ENCODE measurements at places on chromosomes 5 and 9. TPM values are rescaled to one million over a fixed set of nuclear protein-coding genes. Genes with fewer than 3 reads are reported as not detected.
A peak's percentile ranks its signal among the peaks of the same experiment; 100 is the strongest.

GRCh38 chr5:158869092-158869491 is 230.6 kb downstream of the EBF1 start:
- DNase-seq = no peak

DNA sequence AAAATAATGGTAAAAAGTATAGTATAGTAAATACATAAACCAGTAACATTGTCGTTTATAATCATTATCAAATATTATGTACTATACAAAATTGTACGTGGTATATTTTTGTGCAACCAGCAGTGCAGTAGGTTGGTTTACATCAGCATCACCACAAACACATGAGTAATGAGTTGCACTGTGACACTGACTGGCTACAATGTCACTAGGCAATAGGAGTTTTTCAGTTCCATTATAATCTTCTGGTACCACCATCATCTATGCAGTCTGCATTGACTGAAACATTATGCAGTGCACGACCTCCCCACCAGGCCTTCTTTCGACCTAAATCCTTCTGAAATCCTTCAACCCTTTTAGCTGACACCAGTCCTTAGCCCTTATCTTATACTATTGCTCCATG is 105.8 kb downstream of the SREK1 start:
- no peak for DNase-seq

DNA sequence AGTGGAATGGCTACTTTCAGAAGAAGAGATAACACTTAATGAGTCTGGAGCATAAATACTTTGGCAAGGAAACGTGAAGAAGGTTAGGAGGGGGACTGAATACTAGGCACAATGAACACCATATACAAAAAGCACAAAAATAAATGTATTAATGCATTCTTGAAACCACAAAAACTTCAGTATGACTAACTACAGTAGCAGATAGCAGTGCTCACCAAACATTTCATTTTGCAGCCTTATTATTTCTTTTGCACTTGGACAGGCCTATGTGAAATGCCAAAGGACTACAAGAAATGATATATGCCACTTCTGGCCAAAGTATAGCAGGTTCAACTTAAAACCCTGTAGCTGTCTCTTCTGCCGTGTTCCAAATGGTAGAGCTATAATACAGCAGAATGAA is 26.3 kb downstream of the UBQLN1 start:
- DNase-seq = no peak

DNA sequence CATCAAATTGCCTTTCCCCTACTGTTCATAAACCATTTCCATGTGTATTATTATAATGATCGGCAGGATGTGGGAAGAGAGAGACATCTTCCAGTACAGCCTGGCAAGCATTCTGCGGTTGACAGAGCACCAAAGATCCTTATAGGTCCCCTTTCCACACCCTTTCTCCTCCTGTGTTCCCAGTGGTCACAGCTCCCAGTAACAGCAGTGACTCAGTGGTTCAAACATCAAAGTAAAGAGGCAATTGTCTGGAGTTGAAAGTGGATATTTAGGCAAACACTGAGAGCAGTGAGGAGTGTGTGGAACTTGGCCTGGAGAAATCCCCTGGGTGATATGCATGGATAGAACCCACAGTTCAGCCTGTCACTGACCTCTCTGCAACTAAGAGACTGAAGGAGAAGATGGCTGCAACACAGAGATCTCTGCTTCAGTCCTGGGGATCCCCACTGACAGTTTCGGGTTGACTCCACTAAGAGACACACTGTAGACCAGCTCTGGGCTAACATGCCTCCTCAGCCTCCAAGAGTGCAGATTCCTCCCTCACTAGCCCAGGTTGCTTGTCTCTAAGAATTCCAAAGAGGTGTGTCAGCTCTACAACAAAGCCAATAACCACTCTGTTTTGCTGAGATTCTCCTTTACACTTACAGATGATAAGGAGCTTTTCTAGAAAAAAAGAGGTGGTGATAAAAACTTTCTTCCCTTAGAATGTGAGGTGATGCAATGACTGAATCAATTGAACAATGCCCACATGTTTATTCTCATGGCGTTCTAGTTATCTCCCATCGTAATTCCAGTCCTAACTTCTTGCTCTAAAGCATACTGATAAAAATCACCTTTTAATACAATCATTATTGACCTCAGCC is 94.4 kb upstream of the IL6ST start:
- no peak for DNase-seq

DNA sequence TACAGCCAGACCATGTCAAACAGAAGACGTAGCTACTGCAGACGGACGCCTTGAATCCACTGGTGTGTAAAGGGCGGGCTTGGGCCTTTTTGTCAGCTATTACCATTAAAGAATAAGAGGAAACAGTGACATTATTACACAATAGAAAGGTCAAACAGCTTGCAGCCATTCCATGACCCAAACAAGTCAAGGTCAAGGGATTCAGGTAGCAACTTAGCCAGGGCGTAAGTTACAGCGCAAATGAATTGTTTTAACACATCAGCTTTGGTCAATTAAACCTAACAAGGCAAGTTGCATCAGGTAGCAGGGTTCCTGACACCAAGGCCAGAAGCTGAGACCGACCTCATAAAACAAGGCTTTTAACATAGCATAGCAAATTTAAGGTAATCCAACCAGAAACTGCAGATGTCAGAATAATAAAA is 15.3 kb downstream of the NFIB start:
- DNase-seq = no peak

DNA sequence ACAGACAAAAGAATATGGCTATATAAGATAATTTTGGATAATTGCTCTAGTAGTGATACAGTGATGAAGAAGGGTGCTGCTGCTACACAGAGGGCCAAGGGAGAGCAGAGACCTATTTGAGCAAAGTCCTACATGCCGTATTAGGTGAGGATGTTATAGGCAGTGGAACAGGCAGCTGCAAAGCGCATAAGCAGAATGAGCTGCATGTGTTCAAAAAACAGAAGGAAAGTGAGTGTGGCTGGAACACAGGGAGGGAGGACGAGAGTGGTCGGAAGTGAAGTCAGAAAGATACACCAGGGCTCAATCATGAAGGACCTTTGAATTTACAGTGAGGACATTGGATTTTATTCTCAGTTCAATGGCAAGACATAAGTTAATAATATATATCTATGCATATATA is 35.4 kb downstream of the ITGA2 start:
- DNase-seq = no peak

GRCh38 chr5:94595281-94595840 is 23.0 kb downstream of the KIAA0825 start:
- no peak for DNase-seq

- DNase-seq = no peak
These were observed 197.5 kb downstream of the CDK5RAP2 start for GRCh38 chr9:120382453-120382852.

DNA sequence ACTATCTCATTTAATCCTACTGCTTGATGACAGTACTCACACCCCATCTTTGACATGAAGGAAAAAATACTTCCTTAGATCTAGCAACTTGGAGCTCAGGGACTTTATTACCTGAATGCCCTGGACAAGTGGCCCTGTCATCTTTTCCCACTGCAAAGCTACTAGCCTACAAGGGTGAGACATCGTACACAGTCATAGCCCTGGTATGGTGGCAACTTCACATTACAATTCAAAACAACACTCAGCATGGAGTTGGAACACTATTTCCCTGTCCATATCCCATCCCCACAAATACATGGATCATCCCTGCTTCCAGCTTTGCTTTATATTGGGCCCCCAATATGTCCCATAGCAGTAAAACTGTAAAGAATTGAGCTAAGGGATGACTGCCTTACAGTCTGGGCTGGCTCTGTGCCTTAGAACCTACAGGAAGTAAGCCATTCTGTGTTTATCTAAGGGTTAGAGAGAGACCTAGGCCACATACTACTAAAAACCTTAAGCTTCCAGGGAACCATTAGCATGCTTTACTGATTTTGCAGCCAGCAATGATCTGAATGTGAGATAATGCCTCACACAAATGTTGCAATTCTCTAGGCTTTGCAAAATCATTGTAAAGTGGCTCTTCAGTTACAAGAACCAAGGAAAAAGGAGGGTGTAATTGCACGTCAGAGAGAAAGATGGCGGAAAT is 55.9 kb downstream of the OTULIN start:
- no peak for DNase-seq

DNA sequence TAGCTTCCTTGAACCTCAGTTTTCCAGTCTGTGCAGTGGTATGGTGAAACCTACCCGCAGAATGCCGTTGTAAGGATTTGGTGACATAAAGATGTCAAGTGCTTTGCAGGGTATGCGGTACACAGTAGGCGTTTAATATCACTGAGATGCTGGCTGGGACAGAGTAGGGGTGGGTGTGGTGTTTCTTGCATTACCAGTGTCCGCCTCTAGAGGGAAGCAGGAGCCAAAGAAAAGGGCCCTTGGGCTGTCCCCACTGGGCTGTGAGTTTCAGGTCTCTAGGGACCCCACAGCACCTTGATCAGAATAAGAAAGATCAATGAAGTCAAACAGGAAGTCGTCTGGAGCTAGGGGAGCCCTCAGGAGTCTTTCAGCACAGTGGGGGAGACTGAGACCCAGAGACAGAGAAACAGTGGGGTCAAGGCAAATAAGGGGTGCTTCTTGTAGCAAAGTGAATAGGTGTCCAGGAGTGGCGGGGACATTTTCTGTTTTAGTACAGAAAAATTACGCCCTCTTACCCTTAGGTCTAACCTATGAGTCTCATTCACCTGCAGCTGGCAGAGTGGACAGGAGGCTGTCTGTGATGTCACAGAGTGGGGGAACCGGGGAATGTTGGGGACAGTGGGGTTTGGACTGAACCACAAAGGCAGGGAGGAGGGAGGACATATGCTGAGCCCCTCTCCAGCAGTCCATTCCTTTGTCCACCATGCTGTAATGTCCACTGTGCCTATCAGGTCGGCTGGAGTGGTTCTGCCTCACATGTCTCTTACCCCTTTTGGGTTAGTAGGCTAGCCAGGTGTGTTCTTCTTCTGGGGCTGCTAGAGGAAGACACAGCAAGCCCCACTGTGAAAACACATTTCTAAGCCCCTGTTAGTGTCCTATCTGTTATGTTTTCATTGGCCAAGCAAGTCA is 4.7 kb upstream of the TEX53 start:
- peak; percentile 31 for DNase-seq

GRCh38 chr5:45417285-45417998 is 278.7 kb downstream of the HCN1 start:
- DNase-seq = no peak

- no peak for DNase-seq
These were observed 170.2 kb upstream of the IRX2 start for GRCh38 chr5:2921651-2922050.

DNA sequence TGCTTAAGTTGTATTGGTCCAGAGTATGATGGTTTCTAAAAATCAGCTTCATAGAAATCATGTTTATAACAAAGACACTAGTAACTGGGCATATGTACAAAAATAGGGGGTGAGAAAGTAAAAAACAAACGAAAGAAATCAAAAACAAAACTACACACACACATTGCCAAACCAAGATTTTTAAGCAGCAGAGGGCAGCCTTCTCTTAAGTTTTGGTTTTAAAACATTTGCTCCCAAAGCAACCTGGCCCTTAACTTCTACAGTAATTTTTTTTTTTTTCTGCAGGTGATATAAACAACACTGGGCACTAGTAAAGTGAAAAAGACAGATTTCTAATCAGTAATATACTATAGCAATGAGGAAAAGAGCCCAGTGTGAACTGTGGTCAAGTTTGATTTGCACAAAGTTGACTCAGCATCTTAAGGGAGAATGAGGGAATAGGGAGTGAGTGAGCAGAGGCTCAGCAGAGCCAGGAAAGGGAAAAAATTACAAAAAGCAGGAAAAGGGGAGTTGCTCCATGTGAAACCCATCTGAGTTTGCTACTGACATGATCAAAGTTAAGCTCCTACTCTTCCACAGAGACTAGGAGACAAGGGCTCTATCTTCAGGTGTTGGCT is 13.4 kb upstream of the GAPT start:
- no peak for DNase-seq

- no peak for DNase-seq
These were observed 9.1 kb downstream of the UNC5A start for GRCh38 chr5:176819476-176819875.

- no peak for DNase-seq
These were observed 189.0 kb downstream of the SEC61B start for GRCh38 chr9:99411068-99411467.

GRCh38 chr5:154296525-154297159 is 106.1 kb downstream of the GALNT10 start:
- DNase-seq = no peak

GRCh38 chr5:68251804-68252522 is 36.4 kb downstream of the PIK3R1 start:
- no peak for DNase-seq

DNA sequence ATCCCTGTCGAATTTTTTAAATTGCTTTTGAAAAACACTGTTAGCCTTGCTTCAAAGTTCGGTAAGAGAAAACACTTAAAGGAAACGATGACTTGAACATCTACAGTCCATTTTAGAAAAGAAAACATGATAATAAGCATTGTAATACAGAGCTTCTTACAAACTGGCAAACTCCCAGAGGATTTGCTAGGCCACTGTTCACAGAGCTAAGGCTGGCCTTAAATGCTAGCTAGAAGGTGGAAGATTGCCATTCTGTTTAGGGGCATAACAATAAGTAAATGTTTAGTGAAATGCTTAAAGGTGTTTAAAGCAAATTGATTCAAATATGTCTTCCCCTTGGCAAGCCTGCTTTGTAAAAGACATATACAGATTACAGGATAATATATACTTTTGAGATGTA is 169.6 kb downstream of the TLE4 start:
- DNase-seq = no peak

- no peak for DNase-seq
These were observed 35.2 kb downstream of the SARDH start for GRCh38 chr9:133702798-133703590.

GRCh38 chr9:89788434-89788833 is 183.6 kb downstream of the GADD45G start:
- DNase-seq = no peak

- no peak for DNase-seq
These were observed 164.8 kb downstream of the HINT1 start for GRCh38 chr5:131000289-131000688.

Gene ICE1
- total RNA-seq = 30.2 TPM

Gene SLC12A7
- total RNA-seq = 80.3 TPM

Gene HMCN2
- total RNA-seq = not detected

Gene PRDM9
- total RNA-seq = not detected

Gene OTULINL
- total RNA-seq = 31.9 TPM

Gene PCDHA4
- not detected for total RNA-seq

Gene PCDHB15
- not detected for total RNA-seq

Gene HEMGN
- 4.3 TPM for total RNA-seq

Gene CEMIP2
- 183 TPM for total RNA-seq

Gene SPARC
- not detected for total RNA-seq

Gene CYLC2
- not detected for total RNA-seq

Measured in naive thymus-derived CD4-positive, alpha-beta T cell (primary cell).